ENCODE measurements at places on chromosomes 5 and 9. TPM values are rescaled to one million over a fixed set of nuclear protein-coding genes. Genes with fewer than 3 reads are reported as not detected.
A peak's percentile ranks its signal among the peaks of the same experiment; 100 is the strongest.

DNA sequence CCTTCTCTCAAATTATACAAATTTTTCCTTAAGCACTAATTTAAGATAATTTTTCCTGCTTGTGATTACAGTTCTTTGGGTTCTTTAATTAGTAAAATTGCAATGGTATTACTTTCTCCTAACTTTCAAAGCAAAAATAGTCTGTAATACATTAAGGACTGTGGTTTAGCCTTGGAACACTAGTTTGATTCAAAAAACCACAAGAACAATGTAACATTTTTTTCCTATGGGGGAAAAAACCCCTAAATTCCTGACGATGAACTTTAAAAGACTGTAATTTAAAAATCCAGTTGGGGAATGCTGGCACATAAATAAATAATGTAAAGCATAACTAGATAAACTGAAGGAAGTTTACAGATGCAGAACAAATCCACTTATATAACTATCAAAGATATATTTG is 65.3 kb downstream of the CDC14B start:
- peak; percentile 25 for DNase-seq

- DNase-seq, result no peak
Measured at GRCh38 chr9:38761339-38761738, 41.4 kb upstream of the FAM240B start.

- no peak for DNase-seq
Measured at GRCh38 chr9:102497709-102498108, 497.4 kb upstream of the CYLC2 start.

- no peak for DNase-seq
Measured at GRCh38 chr9:109289931-109290330, 30.9 kb downstream of the EPB41L4B start.

DNA sequence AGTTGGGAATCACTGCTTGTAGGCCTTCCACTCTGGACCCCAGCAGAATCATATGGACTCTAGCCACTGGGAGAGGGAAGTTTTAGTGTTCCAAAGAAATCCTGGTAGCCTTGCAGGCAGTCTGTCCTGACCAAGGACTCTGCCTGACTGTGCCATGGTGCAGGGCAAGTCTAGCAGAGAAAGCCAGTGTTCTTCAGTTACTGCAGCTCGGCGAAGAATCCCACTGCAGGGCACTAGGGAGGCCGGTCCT is 20.3 kb upstream of the MATR3 start:
- DNase-seq, result no peak

GRCh38 chr5:154174091-154174490 is 16.4 kb upstream of the GALNT10 start:
- no peak for DNase-seq

DNA sequence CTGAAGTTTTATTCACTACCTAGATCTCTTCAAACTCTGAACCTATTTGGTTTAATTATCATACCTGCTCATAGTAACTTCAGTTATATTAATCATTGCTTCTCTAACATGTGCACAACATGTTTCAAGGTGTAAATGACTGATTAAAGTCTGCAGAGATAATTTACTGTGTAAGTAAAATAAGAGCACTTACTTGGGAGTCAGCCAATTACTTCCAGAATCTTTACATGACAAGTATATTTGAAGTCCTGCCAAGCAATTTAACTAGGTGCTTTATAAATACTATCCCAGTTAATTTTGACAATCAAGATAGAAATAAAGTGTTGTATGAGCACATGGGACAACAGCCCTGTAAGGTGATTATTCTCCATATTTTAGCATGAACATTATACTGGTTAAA is 109.9 kb downstream of the RFX3 start:
- no peak for DNase-seq

- DNase-seq, result no peak
Measured at GRCh38 chr9:135218331-135219225, 131.1 kb downstream of the OLFM1 start.

GRCh38 chr9:129270903-129271431 is 92.9 kb upstream of the IER5L start:
- no peak for DNase-seq

- DNase-seq, result no peak
Measured at GRCh38 chr5:128083811-128084227, 253 bp downstream of the SLC12A2 start.

DNA sequence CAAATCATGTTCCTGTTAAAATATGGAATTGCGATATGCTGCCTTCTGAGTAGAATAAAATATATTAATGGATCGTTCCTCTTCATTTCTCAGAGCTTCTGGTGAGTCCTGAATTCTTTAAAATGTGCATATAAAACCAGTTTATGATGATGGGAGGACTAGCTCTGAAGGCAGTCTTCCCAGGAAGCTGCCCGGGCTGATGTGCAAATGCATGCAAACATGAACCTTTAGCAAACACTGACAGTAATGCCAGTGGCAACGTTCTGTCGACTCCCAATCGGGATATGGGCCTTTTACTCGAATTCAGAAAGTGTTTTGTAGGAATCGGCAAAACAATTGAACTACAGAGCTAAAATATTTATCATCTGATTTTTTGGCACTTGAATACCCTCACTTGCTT is 93.6 kb downstream of the TLE4 start:
- DNase-seq, result no peak

- no peak for DNase-seq
Measured at GRCh38 chr5:134949316-134949715, 18.4 kb upstream of the CATSPER3 start.

DNA sequence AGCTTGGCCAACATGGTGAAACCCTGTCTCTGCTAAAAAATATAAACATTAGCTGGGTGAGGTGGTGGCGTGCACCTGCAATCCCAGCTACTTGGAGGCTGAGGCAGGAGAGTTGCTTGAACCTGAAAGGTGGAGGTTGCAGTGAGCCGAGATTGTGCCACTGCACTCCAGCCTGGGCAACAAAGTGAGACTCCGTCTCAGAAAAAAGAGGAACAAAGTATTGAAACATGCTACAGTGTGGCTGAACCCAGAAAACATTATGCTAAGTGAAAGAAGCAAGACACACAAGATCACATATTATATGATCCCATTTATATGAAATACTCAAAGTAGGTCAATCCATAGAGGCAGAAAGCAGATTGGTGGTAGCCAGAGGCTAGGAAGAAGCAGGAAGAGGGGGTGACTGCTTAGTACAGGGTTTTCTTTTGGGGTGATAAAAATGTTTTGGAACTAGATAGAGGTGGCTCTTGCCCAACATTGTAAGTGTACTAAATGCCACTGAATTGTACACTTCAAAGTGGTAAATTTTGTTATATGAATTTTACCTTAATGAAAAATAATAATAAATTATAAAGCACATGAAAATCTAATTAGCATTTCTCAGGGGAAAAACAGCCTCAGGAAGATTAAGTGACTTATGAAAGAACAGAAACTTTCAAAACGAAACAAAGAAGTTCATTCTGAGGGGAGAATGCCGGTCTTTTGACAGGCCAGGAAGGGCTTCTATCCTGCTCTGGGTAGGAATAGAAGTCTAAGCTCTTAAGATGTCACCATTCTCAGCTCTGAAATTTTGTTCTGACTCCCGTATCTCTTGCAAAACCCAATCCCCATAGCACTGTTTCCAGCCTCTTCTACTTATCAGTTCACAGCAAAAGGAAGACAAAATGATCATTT is 161.1 kb upstream of the TBCA start:
- no peak for DNase-seq

- DNase-seq, result no peak
Measured at GRCh38 chr5:105042623-105043022, 1480.0 kb upstream of the NUDT12 start.

GRCh38 chr9:133058550-133059320 is 3.0 kb upstream of the CEL start:
- DNase-seq, result no peak

DNA sequence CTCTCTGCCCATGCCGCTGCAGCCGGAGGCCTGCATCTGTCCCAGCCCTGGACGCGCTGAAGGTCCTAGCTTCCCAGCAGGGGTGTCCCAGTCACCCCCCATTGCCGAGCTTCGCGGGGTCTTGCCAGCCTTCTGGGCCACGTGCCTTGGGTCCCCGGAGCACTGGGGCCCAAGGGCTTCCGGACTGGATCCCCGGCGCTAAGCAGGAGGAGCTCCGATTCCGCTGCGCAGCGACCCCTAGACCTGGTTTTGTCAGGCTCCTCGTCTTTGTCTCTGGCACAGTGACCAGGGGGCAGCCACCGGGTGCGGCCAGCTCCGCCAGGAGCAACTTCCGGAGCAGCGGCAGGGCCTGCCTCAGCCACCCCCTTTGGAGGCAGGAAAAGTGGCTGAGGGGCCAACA is 3.3 kb upstream of the IRX1 start:
- no peak for DNase-seq

The TAF11L2 gene
- total RNA-seq, result not detected

The MEIKIN gene
- not detected for total RNA-seq

The RORB gene
- total RNA-seq, result 0.39 TPM

The CTXN3 gene
- not detected for total RNA-seq

The WNT8A gene
- not detected for total RNA-seq

The TLR4 gene
- total RNA-seq, result 14.2 TPM

The PCDHGA12 gene
- total RNA-seq, result 3.9 TPM

The CRHBP gene
- total RNA-seq, result 0.20 TPM

The CDKN2B-AS1 gene
- total RNA-seq, result 0.20 TPM

The OR1L1 gene
- not detected for total RNA-seq
